ENCODE measurements at places on chromosomes 2 and 18. TPM values are rescaled to one million over a fixed set of nuclear protein-coding genes. Genes with fewer than 3 reads are reported as not detected.

The CPLX4 gene
- total RNA-seq, result not detected

The ABCB11 gene
- 0.23 TPM for total RNA-seq

The SPAST gene
- 18.1 TPM for total RNA-seq

The HRH4 gene
- total RNA-seq, result not detected

The AGXT gene
- 1.6 TPM for total RNA-seq

The TUBA3E gene
- not detected for total RNA-seq

The TMEM163 gene
- total RNA-seq, result 36.1 TPM

The GKN1 gene
- not detected for total RNA-seq

The STPG4 gene
- total RNA-seq, result 0.20 TPM

The CFAP53 gene
- 1.5 TPM for total RNA-seq

The HSPE1 gene
- 115 TPM for total RNA-seq

The ARPC2 gene
- total RNA-seq, result 239 TPM

The LIMS4 gene
- 2.8 TPM for total RNA-seq

The FEV gene
- not detected for total RNA-seq

The FHOD3 gene
- total RNA-seq, result 24.9 TPM

The HOXD12 gene
- total RNA-seq, result not detected

The ABCG8 gene
- 2.6 TPM for total RNA-seq

The ZSWIM2 gene
- total RNA-seq, result not detected

The C2orf80 gene
- not detected for total RNA-seq

The TWIST2 gene
- total RNA-seq, result 5.9 TPM

The DNMT3A gene
- 51.2 TPM for total RNA-seq

The ANKRD53 gene
- 2.9 TPM for total RNA-seq

The MLPH gene
- 222 TPM for total RNA-seq

The KIAA2012 gene
- total RNA-seq, result not detected

The TSPYL6 gene
- total RNA-seq, result not detected

The KHK gene
- 6.1 TPM for total RNA-seq
